ENCODE measurements at places on chromosomes 11 and 22.

- no peak for DNase-seq
Measured at GRCh38 chr11:101446726-101447125, 137.1 kb downstream of the TRPC6 start.

DNA sequence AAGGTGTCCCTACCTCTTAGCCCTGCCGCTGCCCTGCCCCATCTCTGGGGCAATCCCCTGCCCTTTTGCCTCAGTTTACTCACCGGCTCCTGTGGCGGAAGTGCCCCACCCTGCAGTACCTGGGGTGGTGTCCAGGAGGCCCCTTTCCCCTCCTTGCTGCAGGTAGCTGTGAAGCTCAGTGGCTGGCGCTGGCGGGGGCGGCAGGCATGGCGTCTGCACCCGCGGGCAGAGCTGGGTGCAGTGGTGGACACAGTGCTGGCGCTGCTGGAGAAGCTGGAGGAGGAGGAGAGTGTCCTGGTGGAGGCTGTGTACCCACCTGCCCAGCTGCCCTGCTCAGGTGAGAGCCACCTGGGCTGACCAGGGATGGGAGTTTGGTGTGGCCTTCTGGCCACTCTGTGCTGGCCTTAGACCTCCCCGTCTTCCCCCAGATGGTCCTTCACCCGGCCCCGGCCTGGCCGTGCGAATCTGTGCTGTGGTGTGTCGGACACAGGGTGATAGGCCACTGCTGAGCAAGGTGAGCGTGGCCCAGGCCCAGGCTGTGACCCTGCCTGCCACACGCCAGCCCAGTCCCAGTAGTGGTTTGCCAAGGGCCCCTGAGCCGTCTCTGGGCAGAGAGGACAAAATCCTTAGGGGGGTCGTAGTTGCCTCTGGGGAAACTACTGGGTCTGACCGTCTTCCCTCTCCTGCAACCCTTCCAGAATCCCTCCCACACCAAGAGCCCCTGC lies 4.0 kb downstream of the CARNS1 start:
- no peak for DNase-seq

DNA sequence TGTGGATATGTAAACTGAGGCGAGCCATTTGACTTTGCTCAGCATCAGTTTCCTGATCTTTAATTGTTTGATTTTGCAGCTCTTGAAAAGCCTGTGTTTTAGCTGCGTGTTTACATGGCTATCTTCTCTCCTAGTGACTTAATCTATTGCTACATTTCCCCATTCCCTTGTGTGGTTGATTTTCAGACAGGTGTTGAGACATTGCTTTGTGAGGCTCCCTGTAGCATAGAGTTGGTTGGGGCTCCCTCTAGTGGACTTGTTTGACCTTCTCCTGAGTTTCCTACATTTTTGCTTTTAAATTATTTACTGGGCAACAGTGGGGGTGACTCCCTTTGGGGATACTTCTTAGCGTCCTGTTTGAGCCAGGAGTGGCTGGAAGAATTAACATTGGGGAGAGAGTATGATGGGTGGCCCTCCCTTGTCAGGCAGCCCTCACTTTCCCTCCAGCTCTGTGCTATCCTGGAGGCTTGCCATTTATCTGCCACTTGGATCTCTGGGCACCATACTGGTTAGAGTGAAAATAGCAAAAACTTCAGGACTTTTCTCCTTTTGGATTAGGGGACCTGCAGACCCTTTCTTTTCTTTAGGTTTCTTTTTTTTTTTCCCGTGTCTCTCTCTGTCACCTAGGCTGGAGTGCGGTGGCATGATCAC lies 9.2 kb upstream of the CBL start:
- peak; percentile 12 for DNase-seq

GRCh38 chr11:134647066-134647743 lies 235.2 kb upstream of the B3GAT1 start:
- DNase-seq: no peak

DNA sequence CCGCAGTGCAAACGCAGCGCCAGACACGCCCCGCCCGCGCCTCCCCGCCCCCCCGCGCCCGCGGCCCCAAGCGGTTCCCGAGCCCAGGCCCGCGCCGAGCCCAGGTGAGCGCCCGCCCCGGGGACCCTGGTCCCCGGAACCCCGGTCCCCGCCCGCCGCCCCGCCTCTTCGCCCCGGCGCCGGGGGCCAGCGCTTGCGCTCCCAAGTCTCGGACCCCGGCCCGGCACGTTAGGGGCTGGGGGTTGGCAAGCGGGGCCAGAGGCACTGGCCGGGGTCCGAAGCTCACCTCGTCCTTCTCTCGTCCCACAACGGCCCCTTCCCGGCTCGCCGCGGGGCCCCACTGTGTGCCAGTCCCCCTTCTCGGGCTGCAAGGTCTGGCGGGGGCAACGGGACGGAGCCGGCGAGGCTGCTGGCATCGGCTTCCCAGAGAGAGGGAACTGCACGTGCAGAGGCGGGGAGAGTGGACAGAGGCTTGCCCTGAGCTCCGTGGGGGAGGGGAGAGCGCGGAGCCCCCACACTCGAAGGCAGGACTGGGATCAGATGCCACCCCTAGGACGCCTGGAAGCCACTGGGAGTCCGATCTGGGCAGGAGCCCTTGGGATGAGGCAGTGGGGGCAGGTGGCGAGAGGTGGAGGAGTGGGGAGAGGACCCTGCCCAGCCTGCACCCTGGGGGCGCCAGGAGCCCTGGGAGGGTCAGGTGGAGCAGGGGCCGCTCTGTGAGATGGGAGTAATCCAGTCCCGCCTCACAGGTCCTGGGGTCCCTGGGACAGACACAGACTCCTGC lies 1.8 kb upstream of the AIFM3 start:
- no peak for DNase-seq

DNA sequence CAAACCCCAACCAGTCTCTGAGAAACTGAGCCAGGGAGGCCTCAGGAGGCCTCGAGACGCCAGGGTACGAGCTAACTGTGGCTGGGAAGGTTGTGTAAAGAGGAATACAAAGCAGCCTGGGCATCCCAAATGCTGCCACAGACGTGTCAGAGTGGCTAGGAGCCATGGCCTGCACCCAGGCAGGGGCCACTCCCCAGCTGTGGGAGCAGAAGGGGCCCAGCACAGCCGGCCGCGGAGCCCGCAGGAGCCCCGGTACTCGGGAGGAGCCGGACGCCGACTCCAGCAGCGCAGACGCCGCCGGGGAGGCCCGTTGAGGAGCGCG lies 349.8 kb upstream of the B3GAT1 start:
- DNase-seq: no peak

- no peak for DNase-seq
Measured at GRCh38 chr11:84747871-84748270, 879.3 kb downstream of the DLG2 start.

- DNase-seq: no peak
Measured at GRCh38 chr11:88508759-88509581, 171.4 kb upstream of the CTSC start.

DNA sequence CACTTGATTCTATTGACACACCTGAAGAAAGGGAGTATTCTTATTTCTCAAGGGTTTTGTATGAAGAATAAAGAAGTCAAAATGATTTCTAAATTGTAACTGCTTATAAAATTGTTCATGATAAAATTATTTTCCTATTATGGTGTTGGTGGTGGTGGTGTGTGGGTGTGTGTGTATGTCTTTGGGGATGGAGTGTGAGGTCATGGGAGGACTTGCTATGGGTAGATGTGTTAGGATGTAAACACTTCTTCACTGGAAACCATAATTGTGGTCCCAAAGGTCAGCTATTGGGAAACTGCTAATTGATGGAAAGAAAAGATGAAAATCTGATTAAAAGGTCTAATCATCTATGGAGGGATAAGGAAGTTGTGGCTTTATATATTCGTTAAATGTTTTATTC lies 5.1 kb downstream of the TRIM22 start:
- no peak for DNase-seq

DNA sequence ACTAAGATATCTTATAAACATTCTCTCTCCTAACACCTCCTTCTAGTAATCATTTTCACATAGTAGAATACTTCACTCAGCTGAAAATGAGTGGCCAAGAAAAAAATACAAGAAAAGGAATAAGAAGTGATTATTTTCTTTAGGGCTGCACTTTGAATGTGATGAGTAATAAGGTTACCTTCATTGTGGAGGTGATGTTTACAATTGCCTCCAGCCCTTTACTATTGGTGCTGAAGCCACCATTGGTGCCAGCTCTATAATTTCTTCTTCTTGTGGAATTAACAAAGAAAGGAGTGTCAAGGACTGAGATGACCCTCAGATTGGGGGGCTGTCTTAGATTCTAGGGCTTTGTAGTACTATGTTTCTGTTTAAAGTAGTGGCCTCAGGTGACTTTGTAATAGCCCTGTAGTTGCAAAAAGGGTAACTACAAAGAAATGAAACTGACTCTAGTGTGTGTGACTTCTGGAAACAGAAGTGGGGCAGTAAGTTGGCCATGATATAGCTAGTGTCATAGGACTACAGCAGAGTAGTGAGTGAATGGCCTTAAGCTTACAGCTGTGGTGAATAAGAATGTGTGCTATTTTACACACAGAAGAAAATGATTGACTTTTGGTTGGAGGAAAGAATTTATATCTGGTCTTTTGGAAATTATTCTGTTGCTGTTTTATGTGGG lies 287.2 kb downstream of the TMEM135 start:
- no peak for DNase-seq

- DNase-seq: no peak
Measured at GRCh38 chr22:29093501-29094300, 20.9 kb downstream of the KREMEN1 start.

- DNase-seq: no peak
Measured at GRCh38 chr11:58165504-58166106, 23.3 kb upstream of the OR9Q2 start.

GRCh38 chr11:107916671-107917241 lies 11.5 kb upstream of the RAB39A start:
- DNase-seq: no peak

GRCh38 chr22:23182309-23183060 lies 2.2 kb downstream of the BCR start:
- no peak for DNase-seq
